ENCODE measurements at places on chromosomes 6 and 20.
A peak's percentile ranks its signal among the peaks of the same experiment; 100 is the strongest.

DNA sequence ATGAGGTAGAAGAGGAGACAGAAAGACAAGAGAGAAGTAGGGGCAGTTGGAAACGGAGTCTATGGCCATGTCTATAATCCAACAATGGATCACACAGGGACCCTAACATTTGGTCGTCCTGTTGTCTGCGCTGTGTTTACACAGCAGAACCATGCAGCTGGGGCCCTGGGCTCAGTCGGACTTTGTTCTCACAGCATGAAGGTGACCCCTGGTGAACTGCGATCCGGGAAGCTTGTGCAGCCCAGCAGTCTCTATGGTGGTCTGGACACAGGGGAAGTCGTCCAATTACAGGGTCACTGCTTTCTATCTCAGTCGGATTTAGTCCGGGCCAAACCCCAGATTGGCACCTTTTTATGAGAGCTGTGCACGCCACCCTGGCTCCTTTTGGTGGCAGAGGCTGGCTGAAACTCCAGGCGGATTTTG, 153.6 kb downstream of the FOXA2 start:
- DNase-seq: no peak

GRCh38 chr20:10521068-10521831, 86.1 kb downstream of the SLX4IP start:
- DNase-seq: no peak

DNA sequence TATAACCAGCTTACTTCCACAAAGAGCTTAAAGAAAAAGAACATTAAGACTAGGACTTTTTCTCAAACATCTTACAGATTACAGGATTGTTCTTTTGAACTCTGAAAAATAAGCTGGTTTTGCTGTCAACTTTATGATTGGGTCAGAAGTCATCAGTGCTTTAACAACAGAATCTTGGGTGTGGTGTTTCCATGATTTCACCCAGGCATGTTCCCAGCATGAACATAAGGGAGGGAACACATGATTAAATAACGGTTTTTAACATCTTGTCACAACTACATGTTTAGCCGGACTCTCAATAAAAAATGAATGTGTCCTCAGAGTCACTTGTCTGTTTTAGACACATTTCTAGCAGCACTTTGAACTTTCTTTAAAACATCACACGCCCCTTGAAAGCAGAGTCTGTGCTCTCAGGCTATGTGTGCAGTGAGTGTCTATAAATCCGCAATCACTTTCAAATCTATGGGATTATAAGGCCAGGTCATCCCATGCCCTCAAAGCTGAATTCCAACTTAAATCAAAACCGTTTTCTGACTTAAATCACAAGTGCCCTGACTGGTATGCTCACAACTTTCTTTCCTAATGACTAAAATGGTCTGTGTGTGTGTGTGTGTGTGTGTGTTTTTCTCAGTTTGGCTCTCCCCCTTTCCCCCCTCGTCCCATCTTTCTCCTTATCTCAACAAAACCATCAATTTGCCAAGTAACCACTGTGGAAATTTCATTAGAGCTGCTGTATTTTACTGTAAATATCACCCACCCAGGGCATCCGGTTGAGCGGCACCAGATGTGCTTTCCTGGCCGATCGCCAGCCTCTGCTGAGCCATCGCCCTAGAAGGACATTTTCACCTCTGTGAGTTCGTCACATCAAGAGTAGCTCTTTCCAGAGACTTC, 216.8 kb upstream of the DTNBP1 start:
- DNase-seq: peak; percentile 56

DNA sequence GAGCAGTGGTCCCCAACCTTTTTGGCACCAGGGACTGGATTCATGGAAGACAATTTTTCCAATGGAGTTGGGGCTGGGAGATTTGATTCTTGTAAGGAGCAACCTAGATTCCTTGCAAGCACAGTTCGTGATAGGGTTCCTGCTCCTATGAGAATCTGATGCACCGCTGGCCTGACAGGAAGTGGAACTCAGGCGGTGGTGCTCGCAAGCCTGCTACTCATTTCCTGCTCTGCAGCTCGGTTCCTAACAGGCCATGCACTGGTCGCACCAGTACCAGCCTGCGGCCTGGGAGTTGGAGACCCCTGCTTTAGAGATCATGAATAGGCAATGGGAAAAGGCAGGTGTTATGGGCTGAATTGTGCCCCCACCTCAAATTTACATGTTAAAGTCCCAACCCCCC, 131.2 kb downstream of the PFDN4 start:
- no peak for DNase-seq

DNA sequence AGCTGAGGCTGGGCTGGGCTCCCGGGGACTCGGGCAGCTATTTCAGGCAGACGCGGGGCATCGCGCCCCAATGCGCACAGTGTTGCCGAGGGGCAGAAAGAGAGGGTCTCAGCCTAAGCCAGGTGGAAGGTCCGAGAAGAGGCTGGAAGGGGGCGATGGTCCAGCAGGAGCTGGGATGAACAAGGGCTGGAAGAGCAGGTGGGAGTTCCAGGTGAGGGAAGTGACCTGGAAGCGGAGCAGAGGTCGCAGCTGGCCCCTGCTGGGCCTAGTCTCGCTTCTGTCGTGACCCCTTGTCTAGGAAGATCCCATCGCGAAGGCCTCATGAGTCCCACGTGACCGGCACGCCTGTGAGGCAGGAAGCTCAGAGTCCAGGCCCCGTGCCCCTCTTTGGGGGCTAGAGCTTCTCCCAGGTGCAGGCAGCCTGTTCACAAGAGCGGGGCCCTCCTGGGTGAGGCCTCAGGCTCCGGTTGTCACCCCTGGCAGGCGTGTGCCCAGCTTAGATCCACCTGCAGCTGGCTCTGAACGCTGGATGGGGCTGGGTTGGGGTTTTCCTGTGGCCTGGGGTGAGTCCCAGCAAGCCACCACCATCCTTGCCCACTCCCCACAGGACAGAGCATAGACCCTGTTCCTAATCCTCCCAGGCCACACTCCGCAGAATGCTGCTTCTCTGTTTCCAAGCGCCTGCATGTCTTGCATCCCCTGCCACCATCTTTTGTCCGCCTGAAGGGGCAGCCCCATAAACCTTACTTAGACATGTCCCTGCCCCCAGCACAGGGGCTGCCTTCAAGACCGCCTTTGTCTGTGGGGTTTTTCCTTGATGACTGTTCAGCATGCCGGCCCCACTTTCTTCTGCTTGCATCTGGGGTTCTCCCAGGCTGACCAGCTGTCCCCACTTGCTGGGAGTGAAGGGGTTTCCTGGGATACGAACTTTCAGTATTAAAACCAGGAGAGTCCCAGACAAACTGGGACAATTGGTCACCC, 15.1 kb downstream of the SLC22A3 start:
- no peak for DNase-seq

GRCh38 chr20:35021063-35021462, 65.4 kb downstream of the MYH7B start:
- DNase-seq: no peak

- DNase-seq: no peak
Measured at GRCh38 chr6:12577124-12577850, 139.3 kb upstream of the PHACTR1 start.

GRCh38 chr20:52748285-52748932, 223.7 kb upstream of the TSHZ2 start:
- DNase-seq: no peak

DNA sequence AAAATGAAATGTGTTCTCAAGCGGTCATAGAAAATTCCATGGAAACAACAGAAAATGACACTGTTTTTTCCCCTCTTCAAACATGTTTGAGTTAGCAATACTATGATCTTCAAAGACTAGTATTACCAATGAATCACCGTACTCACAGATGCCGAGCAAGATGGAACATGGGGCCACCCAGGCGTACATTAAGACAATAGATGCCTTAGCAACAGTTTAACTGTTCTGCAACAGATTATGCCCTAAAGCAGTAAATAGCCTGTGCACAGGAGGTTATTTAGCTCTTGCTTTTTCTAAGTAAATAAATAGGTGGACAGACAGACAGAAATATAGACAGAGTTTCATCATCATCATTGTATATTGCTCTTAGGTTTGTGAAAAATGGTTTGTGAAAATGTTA, 284.0 kb upstream of the DEFB112 start:
- no peak for DNase-seq

DNA sequence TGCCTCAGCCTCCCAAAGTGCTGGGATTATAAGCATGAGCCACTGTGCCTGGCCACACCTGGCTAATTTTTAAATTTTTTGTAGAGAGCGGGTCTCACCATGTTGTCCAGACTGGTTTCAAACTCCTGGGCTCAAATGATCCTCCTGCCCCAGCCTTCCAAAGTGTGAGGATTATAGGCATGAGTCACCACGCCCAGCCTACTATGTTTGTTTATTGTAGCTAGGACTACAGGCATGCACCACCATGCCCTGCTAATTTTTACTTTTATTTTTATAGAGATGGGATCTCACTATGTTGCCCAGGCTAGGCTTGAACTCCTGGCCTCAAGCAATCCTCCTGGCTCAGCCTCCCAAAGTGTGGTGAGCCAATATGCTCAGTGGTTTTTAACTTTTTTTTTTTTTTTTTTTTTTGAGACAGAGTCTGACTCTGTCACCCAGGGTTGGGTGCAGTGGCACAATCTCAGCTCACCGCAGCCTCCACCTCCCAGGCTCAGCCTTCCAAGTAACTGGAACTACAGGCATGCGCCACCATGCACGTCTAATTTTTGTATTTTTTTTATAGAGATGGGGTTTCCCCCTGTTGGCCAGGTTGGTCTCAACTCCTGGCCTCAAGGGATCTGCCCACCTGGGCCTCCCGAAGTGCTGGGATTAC, 12.0 kb upstream of the DDX43 start:
- no peak for DNase-seq

DNA sequence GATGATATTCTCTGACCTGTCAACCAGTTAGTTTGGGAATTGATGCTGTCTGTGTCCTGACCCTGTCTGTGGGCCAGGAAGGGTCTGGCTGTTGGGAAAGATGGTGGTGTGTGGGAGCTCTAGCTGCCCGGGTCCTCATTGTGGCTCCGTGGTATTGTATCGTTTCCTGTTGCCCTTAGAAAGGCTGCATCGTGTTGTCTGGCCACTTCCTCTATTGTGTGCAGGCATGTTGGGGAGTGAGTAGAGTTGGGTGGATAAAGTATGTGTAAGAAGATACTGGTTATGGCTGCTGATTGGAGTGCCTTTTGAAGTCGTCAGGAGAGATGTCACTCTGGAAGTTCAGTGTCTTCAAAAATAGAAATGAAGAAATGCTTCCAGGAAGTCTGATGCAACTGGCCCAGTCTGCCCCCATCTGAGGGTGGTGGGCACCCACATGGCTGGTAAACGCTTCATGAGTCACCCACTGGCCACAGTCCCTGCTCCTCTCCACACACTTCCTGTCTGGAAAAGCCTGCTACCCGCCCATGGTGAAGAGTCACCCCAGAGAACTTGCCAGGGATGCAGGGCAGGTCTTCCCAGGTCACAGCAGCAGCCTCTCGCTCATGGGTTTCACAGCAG, 27.9 kb downstream of the PPARD start:
- DNase-seq: peak; percentile 11
